ENCODE measurements at places on chromosomes 3 and 15. TPM values are rescaled to one million over a fixed set of nuclear protein-coding genes. Genes with fewer than 3 reads are reported as not detected.

The CYP1A2 gene
- not detected for polyA plus RNA-seq

The ACKR4 gene
- polyA plus RNA-seq: 4.4 TPM

The ARPIN gene
- 31.3 TPM for polyA plus RNA-seq

The MUC13 gene
- 1,160 TPM for polyA plus RNA-seq

- no peak for DNase-seq
Measured at GRCh38 chr3:108011616-108012015, 79.2 kb downstream of the CD47 start.
